Fibroblast of the conjunctiva (primary cell): ENCODE measurements at places on chromosomes 2 and 18.

- no peak for DNase-seq
Measured at GRCh38 chr2:96225016-96225533, 16.4 kb upstream of the STARD7 start.

- DNase-seq: no peak
Measured at GRCh38 chr18:23237524-23238151, 102.4 kb downstream of the CABLES1 start.

- DNase-seq: no peak
Measured at GRCh38 chr2:30394096-30394495, 53.0 kb upstream of the LCLAT1 start.

DNA sequence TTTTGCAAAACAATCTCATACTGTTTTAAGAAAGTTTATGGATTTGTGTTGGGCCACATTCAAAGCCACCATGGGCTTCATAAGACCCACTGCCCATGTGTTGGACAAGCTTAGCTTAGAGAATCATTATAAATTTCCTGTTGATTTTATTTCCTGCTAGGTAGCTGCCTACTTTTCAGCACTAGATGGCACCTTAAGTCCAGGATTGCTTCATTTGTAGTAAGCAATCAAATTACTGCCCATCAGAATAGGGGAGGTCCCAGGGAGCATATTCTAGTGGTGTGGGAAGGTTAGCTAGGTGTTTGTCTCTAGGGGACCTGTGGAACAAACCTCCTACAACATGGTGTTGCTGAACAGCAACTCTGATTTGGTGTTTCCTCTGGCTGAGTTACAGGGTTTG lies 11.0 kb upstream of the DCDC2C start:
- no peak for DNase-seq

- no peak for DNase-seq
Measured at GRCh38 chr18:13522861-13523660, 203.3 kb downstream of the FAM210A start.

DNA sequence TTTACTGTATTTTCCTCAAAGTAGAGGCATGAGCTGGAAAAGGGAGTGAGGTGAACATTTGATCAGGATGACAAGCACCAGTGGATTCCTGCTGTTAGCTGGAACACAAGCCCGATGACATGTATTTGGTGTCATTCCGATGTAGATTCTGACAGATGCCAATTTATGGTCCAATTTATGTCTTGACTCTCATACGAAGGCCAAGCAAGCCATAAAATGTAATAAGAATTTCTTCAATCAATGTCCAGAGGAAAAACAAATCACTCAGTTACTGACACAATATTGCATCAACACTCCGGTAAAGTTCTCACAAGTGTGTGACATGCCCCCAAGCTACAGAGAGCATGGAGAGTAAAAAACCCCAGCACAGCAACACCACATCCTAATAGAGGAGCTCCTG lies 138.3 kb upstream of the ZNF521 start:
- DNase-seq: no peak

DNA sequence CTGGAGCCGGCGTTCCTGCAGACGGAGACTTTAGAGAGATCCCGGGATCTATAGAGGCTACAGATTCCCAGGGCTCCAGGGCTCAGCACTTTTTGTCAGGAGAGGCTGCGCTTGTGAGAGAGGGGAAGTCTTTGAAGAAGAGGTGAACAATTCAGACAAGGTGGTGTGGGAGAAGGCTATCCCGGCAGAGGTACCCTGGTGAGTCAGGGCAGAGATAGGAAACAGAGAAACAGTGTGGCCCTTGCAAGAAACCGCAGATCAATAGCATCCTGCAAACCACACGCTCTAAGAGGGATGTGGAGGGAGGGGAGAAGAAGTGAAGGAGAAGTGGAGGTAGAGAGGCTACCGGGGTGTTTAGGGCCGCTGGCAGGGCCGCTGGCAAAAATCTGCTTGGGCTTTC lies 160.5 kb upstream of the APCDD1 start:
- no peak for DNase-seq

GRCh38 chr2:108128249-108128648 lies 111.5 kb upstream of the SULT1C3 start:
- DNase-seq: no peak

- no peak for DNase-seq
Measured at GRCh38 chr2:208013285-208014178, 11.8 kb downstream of the PLEKHM3 start.

GRCh38 chr2:217331523-217332416 lies 471.9 kb upstream of the TNP1 start:
- peak; percentile 12 for DNase-seq

DNA sequence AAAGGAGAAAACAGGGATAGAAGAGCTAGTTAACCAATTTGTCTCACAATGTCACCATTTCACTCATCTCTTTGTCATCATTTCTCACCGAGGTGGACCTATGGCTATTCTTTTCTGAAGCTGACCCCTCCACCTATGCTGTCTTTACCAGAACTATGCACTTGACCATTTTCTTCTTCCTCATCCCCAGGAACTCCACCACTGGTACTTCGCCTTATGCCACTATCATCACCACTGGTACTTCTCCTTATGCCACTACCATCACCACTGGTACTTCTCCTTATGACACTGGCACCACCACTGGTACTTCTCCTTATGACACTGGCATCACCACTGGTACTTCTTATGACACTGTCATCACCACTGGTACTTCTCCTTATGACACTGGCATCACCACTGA lies 745.8 kb upstream of the CHAC2 start:
- DNase-seq: no peak

DNA sequence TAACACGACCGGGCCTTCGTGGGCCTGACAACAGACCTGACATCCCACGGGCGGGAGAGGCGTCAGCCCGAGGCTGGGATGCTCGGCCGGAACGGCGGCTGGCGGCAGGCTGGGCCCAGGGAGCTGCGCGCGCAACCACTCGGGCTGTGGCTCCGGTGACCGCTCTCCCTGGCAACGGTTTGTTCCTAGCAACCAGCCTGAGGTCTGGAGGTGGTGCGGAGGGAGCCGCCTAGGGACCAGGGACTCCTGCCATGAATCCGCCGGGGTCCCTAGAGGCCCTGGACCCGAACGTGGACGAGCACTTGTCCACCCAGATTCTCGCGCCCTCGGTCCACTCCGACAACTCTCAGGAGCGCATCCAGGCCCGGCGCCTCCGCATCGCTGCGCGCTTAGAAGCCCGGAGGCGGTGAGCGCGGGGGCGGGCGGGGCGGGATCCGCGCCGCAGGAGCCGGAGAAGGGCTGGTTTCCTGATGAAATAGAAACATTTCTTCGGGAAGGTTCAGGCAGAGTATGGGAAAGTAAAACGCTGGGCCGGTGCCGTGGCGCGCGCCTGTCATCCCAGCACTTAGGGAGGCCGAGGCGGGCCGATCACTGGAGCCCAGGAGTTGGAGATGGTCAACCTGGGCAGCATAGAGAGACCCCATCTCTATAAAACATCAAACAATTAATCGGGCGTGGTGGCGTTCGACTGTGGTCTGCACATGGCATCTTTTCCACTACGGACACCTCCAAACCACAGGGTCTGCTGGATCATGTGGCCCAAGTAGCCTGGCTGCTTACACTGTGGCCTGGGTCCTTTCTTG lies at the start of gene DRC1:
TSS of gene DRC1 (plus strand) at position 182 of the 803 bp plus-strand sequence. CDS start at position 252, 70 bp downstream.
- peak; percentile 60 for DNase-seq

DNA sequence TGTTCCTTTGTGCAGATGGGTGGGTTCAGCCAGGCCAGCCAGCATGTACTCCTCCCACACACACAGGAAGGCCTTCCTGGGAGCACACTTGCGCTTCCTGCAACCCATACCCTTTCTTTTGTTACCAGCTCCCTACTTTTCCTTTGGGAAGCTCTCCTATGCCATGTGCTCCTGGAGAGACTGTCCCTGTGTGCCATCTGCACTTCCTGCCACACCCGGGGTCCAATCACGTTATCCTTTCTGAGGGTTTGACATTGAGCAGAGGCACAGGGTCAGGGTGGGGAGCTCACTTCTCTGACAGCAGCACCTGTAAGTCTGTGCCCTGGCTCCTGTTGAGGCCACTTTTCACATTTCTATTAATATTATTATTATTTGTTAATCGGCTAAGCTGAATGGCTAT lies 62.9 kb downstream of the COPS8 start:
- DNase-seq: no peak

DNA sequence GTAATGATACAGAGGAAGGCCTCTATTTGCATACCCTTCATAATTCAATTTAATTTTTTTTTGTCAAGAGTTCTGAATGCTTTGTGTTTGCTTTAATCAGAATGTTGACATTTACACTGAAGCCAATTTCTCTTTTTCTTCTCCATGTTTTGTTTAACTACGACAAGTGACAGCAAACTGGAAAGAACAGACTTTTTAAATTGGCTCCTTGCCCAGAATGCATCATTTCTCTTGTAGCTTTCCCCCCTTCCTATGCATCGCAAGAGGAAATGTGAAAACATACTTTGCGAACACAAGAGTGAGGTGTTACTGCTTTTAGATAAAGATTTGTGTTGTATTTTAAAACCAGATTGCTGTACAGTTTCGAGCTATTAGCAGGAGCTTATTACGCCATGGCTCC lies 955.2 kb upstream of the CELF4 start:
- no peak for DNase-seq

- no peak for DNase-seq
Measured at GRCh38 chr2:88624477-88624876, 2.8 kb downstream of the EIF2AK3 start.

GRCh38 chr2:70984576-70985282 lies 6.3 kb downstream of the ANKRD53 start:
- no peak for DNase-seq

DNA sequence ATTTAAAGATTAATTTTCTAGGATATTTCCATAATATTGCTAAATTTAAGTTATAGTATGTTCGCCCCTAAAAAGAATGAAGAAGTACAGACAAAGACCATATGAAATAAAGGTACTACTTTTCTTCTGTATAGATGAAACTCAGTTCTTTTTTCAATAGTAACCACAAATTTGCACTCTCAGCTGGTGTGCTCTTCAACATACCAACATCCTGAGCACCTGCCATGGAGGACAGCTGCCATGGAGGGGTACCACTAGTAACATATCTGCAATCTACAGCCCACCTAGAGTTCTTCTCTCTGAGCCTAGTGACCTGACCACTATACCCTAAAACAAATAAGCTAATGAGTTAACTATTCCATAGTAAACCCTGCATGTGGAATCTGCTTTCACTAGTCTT lies 36.8 kb upstream of the ERCC3 start:
- DNase-seq: no peak

DNA sequence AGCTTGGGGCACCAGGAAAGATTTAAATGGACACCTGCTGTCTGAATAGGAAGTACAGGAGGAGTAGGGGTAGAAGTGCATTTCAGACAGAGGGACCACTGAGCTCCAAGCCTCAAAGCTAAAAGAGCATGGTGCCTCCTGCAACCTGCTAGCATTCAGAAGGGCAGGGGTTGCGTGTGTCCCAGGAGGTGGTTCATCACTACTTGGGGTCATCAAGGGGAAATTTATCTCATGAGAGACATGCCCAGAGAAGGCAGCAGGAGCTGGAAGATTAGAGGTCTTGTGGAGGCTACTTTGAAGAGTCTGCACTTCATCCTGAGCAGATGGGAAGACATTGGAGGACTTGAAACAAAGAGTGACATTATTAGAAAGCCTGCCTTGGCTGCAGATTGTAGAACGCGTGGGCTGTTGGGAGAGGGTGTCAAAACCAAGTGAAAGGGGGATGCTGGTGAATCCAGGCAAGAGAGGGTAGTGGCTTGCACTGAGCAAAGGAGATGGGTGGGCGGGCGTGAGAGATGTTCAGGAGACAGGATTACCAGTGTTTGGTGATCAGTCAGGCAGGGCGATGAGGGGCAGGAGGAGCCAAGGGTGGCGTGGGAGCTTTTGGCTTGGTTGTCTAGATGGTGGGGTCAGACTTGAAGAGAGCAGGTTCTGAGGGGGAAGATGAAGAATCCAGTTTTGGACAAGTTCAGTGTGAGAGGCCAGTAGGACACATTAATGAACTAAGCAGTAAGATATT lies 154.0 kb downstream of the DYSF start:
- DNase-seq: no peak

DNA sequence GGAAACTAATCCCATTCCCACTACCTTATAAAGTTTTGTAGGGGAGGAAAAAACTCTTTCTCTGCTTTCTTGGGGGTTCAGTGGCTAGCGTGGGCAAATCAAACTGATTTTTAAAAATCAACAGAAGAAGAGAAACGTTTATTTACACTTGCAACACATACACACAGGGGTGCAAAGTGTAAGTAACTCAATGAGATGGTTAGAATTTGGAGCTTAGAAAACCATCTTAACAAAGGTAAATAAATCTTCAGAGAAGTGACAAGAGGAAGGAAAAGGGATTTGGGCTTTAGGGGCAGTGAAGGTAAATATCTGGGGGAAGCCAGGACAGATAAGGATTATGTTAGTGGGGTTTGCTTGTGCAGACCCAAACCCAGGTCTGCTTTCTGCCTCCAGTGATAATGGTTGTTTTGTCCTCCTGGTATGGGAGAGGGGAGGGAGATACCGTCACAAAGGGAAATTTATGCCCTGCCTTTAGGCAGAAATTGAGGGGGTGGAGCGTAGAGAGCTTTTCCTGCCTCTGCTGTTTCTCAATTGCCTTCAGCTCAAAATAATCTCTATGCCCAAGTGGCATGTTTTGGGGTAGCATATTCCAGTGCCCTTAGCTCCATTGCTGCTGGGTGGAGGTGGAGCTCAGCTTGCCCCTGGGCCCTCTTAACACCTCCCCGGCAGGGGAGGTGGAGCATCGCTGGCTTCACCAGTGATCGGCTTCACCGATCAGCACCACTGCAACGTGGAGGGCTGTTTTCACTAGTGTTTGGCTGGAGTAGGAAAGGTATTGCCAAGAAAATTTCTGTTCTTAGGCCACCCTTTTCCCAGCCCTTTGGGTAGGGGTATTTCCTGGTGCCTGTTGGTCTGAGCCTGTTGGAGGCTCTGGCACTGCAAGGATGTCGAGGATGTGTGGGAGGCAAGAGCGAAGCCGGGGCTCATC lies 92.2 kb downstream of the TEX51 start:
- DNase-seq: no peak

GRCh38 chr18:22286585-22286984 lies 117.2 kb downstream of the GATA6 start:
- DNase-seq: no peak

- no peak for DNase-seq
Measured at GRCh38 chr2:88838165-88838635, 146.7 kb downstream of the RPIA start.

- no peak for DNase-seq
Measured at GRCh38 chr2:196168181-196168580, 3.2 kb downstream of the STK17B start.

GRCh38 chr2:188940171-188940570 lies 34.0 kb upstream of the COL3A1 start:
- peak; percentile 20 for DNase-seq

- no peak for DNase-seq
Measured at GRCh38 chr18:61553045-61553659, 219.9 kb downstream of the CDH20 start.

GRCh38 chr2:48205137-48205798 lies 299.0 kb upstream of the FBXO11 start:
- DNase-seq: no peak

DNA sequence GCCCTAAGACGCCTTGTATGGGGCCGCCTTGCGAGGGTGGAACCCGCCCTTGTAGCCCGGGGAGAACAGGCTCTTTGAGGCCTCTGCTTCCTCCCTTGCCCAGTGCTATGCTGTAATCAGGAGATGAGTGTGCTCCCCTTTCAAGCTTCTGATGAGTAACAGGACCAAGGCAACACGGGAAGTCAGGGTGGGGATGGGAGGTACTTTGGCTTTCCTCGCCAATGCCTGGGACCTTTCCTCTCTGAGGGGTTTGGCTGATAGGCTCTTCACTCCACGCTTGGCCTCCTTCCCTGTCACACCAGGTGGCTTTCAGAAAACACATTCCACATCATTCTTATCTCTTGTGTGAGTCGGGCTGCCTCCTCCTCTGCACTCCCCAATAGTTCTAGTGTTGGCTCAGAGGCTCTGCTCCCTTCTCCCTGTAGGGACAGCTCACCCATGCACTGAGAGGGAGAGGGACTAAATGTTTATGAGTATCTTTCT lies 223.7 kb upstream of the TRIB2 start:
- peak; percentile 12 for DNase-seq
